ENCODE measurements at places on chromosomes 5 and 9.

- no peak for DNase-seq
Measured at GRCh38 chr5:142364251-142365145, 39.7 kb upstream of the SPRY4 start.

DNA sequence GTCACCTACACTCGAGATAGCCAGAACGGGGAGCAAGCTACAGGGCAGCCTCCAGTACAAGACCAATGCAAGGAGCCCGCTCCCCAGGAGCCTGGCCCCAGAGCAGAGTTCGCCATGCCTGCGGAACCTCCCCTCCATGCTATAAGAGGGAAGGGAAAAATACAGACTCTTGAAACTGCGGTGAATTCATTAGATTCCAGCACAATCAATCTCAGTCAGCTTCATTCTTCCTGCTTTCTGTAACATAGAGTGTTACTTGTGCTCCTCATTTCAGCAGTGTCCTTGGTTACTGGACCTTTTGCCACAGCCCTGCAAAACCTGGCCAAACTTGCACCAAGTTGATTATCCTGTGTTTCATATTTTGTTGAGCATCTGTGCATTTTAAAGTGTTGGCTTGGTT lies 22.2 kb upstream of the CREBRF start:
- no peak for DNase-seq

DNA sequence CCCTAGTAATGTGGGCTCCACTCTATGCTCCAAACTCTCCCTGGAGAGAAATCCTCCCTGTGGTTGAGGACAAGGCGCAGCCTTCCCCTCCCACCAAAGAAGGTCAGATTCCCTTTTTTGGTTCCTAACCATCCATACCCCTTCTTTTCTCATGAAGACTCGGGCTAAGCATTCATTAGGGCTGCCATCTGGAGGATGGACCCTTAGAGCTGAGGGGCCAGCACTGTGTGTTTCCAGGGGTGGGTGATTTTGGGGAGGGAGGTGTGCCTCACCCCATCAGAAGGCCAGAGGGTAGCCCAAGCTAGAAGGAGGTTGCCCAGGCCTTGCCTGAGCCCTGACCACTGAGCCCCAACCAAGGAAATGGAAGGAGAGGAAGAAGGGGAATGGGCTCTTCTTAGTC lies 36.8 kb downstream of the TGFBI start:
- no peak for DNase-seq

DNA sequence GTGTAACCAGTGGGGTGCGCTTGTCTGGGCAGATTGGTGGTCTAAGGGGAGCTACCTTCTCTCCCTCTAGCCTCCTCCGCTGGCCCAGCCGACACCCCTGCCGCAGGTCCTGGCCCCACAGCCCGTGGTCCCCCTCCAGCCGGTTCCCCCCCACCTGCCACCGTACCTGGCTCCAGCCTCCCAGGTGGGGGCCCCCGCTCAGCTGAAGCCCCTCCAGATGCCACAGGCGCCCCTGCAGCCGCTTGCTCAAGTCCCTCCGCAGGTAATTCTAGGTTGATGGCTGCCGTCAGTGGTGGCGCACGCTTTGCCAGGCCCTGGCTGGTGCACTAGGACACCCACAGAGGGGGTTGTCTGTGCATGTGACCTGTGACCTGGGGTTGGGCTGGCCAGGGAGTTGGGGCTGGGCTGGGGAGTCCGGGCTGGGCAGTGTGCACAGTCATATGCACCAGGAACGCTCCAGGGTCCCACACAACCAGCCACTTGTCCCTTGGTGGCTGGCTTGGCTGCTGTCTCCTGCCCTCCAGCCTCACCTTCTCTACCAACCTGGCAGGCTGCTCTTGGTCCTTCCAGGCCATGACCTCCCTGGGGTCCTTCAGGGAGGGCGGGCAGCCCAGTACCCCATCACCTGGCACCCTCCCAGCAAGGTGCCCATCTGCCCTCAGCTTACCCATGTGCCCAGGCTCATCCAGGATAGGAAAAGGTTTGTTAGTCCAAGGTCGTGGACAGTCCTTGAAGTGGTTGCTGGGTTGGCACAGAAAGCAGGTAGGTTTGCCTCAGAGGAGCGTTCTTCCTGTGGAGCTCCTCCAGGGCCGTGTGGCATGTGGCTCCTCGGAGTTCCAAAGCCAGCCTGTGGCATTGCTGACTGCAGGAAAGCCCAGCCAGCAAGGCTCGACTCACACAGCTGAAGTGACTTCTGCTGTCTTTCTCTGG lies 73.2 kb downstream of the WNK2 start:
- DNase-seq: no peak

GRCh38 chr9:112860451-112860850 lies 30.2 kb downstream of the SLC46A2 start:
- DNase-seq: no peak

DNA sequence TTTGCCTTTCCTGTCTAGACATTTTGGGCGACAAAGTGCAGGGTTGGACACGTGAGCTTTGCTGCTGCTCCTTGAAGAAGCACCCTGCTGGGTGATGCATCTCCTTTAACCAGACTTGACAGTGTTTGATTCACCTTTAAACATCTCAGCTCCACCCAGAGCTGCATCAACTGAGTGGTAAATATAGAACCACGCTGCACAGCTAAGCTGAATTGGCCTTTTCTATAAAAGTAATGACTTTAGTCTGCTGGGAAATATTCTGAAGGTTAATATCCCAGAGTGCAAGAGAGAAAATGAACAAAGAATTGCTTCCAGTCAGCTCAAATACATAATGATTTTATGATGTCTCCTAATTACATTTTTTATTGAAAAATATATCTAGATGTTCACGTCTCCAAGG lies 264.3 kb upstream of the ADCY2 start:
- DNase-seq: no peak
